T1000 (cell line): ENCODE measurements at places on chromosomes 4 and X.
A peak's percentile ranks its signal among the peaks of the same experiment; 100 is the strongest.

GRCh38 chr4:83639849-83640493 lies 104.1 kb downstream of the GPAT3 start:
- peak; percentile 50 for DNase-seq

DNA sequence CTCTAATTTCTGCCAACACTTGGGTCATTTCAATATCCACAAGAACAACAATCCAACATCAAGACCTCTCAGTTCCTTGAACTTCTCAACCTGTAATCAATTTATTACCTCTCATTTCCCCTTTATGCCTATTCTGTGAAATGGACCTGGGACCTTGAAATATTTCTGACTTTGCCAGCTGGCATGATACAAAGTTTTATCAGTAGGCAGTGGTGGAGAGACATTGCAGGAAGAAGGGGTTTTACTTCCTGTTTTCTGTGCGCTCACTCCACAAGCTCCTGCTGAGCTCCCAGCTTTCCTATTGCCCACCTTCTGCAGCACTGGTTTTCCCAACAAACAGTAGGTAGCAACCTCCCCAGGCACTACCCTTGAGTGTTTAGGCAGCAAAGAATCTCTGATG lies 3.5 kb upstream of the ARHGEF6 start:
- no peak for DNase-seq

DNA sequence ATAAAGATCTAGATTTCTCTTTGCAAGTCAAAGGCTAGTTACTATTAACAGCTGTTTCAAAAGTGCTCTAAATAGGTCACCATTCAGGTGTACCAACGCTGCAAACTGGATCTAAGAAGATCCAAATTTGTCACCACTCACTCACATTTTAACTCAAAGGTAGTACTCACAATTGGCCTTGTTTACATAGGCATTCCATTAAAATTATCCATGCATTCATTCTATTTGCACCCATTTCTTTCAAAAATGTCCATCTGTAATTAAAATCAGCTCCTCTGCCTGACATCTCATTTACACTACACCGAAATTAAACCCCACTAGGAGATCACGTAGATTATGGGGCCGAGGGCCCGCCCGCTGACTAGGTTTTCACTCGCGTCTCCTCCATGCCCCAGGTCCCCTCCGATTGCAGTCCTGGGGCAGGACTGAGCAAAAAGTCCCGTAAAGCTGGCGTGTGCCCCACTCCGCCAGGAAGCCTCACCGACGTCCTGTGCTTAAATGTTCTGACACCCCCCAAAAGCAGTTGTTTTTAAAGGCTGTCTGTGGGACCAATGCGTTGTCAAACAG lies 1.3 kb upstream of the ING2 start:
- DNase-seq: no peak

GRCh38 chr4:20028645-20029044 lies 223.1 kb upstream of the SLIT2 start:
- no peak for DNase-seq

DNA sequence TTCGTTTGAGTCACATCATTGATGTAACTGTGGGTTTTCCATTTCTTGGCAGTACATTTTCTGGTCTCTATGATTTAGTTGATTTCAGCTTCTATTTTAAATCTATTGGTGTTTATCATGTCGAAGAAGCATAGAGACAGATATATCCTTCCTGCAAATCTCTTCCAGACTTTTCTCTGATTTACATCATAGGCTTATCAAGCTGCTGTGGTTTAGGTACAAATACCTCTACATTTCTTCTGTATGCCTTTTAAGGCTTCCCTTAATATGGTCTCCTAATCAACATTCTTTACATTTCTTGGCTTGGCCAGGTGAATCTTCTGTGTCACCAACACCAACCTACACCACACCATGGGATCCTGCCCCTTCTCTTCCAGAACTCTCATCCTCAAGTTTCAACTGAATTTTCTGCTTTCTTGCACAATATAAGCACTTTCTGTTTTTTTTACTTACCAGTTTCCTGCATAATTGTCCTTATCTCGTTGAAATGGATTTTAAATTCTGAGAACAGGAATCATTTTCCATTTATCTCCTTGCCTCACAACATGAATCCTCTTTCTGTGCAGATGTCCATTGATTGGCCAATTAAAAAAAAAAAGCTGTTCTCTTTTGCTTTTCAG lies 626.9 kb downstream of the ANKRD50 start:
- DNase-seq: no peak

DNA sequence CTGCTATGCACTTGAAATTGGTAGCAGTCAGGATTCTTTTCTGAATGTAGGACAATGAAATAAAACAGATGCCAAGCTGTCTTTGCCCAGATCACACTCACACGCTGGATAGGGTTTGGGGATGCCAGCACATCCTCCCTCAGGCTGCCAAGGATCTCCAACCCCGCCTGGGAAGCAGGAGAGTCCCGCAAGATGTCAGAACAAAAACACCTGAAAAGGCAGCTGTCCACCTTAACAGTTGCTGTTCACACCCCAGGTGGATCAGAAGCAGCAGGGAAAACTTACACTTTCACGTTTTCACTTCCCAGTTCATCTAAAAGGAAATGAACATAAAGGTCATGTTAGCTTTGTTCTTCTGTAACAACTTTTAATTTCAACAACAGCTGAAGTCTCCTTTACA lies 35.7 kb downstream of the TMEM154 start:
- DNase-seq: no peak

- DNase-seq: peak; percentile 79
Measured at GRCh38 chr4:212438-213188, 88.3 kb downstream of the ZNF718 start.

- no peak for DNase-seq
Measured at GRCh38 chr4:41839916-41840854, 91.7 kb upstream of the PHOX2B start.
